ENCODE measurements at places on chromosomes 6 and 20. TPM values are rescaled to one million over a fixed set of nuclear protein-coding genes. Genes with fewer than 3 reads are reported as not detected.

The NPEPL1 gene
- total RNA-seq = 16.2 TPM

The KCNQ2 gene
- not detected for total RNA-seq

The ZNF311 gene
- total RNA-seq = 2.0 TPM

The VSX1 gene
- not detected for total RNA-seq

The FOXO3 gene
- 39.6 TPM for total RNA-seq

The POU5F1 gene
- 2.3 TPM for total RNA-seq

The TSPO2 gene
- total RNA-seq = not detected

The MACROD2 gene
- total RNA-seq = 1.4 TPM

The FAM162B gene
- total RNA-seq = not detected

The KIAA1755 gene
- total RNA-seq = 0.83 TPM

The PAK5 gene
- total RNA-seq = not detected

The HEBP2 gene
- 111 TPM for total RNA-seq

The EYA2 gene
- total RNA-seq = 0.24 TPM

The GNAS-AS1 gene
- 0.13 TPM for total RNA-seq

Data from mammary epithelial cell (primary cell).